ENCODE measurements at places on chromosomes 1 and 21.

- DNase-seq: no peak
Measured at GRCh38 chr1:163870666-163871065, 548.9 kb downstream of the NUF2 start.

DNA sequence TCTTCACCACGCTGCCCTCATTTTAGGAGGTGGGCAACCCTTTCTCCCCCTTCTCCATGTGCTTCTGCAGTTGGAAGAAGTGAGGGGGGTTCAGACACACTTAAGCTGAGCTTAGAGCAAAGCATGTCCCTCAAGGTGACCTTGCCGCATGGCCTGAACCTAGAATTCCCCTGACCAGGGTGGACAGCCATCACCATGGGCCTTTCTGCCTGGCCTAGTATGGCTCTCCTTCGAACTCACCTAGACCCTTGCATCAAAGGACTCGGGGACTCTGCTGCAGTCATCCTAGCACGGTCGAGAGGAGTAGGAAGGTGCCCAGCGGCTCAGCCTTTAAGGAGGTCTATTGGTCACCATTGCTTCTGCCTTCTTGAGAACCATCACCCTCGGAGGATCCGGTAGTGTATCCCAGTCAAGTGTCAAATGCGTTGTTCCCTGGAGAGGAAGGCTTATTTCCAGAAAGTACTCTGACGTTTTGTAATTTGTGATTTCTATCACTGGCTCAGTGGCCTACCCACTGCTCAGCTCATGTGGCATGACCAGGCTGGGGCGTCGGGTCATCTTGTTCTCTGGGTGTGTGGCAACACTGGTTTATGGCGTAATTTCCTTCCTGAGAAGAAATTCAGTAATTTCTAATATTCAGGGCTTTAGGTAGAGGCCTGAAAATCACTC, at the start of gene KCNE1:
Gene KCNE1, minus strand, starts transcription at position 424 of the 669 bp plus-strand sequence. CDS start 62,576 bp downstream, outside the sequence.
- peak; percentile 25 for DNase-seq

GRCh38 chr1:246801241-246802020, 77.2 kb downstream of the SCCPDH start:
- no peak for DNase-seq

GRCh38 chr1:218874313-218874712, 299.4 kb upstream of the LYPLAL1 start:
- peak; percentile 87 for DNase-seq

GRCh38 chr1:59071289-59071688, 225.6 kb upstream of the FGGY start:
- DNase-seq: no peak

GRCh38 chr1:31762726-31763670, 1.1 kb downstream of the ADGRB2 start:
- no peak for DNase-seq

GRCh38 chr1:40774266-40774998, 9.2 kb upstream of the KCNQ4 start:
- no peak for DNase-seq

DNA sequence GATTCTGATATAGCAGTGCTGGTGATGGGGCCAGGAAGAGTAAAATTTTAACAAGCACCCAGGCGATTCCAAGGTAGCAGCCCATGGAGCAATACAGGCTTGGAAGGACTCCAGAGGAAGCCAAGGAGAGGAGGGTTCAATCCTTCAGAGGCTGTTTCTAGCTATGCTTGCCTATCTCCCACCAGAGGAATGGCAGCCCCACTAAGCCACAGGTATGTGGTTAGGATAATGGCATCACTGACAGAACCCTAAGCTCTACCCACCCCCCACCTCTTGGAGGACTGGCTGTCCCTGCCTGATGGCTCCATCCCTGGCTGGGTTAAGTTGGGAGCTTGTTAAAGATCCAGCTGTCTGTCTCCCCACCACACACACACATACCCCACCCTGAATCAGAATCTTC, 19.3 kb upstream of the PTAFR start:
- DNase-seq: no peak
